ENCODE measurements at places on chromosomes 1 and 21.

DNA sequence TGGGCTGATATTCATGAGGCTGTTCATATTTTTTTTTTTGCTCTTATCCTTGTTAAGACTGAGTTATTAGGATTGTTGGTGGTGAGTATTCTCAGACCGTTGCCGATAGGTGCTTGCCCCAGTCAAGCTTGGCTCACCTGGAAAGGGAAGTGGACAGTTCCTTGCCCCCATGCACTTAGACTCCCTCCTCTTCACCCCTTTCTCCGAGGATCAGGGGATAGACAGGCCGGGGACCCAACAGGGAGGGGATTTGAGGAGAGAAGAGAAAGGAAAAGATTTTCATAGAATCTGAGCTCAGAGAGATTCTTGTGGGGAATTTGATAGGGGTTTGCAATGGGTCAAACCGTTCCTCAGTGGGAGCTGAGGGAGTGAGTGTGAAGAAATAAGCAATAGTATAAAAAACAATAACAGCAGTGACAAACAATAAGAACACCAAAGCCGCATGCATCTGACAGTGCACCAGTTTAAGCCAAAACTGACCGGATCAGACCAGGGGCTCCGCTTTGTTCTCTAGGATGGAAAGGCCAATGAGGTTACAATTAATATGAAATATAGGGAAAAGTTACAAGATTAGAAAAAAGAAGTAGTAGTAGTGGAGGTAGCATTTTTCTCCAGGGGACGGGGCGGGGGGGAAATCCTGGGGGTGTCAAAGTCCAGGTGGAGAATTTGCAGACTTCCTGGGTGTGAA lies 8.9 kb downstream of the PAX7 start:
- no peak for DNase-seq

- no peak for DNase-seq
Measured at GRCh38 chr1:27878787-27879335, 6.5 kb downstream of the THEMIS2 start.

GRCh38 chr1:72280711-72281110 lies 1.6 kb downstream of the NEGR1 start:
- no peak for DNase-seq

DNA sequence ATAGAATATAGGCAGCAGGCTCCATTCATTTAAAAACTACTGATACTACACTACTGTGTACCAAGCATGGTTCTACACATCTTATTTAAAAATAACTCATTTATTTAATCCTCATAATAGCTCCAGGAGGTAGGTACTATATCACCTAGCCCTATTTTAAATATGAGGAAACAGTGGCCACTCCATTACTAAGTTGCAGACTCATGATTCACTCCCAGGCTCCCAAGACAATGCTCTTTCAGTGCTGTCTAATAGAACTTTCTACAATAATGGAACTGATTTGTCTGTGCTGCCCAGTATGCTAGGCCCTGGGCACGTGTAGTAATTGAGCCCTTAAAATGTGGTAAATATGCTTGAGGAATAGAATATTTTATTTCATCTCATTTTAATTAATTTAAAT lies 357.1 kb downstream of the LTN1 start:
- DNase-seq, result no peak

GRCh38 chr1:228061411-228062084 lies 21.0 kb upstream of the ARF1 start:
- DNase-seq, result no peak
